GM23338 (cell line): ENCODE measurements at places on chromosomes 7 and 10. TPM values are rescaled to one million over a fixed set of nuclear protein-coding genes. Genes with fewer than 3 reads are reported as not detected.

DNA sequence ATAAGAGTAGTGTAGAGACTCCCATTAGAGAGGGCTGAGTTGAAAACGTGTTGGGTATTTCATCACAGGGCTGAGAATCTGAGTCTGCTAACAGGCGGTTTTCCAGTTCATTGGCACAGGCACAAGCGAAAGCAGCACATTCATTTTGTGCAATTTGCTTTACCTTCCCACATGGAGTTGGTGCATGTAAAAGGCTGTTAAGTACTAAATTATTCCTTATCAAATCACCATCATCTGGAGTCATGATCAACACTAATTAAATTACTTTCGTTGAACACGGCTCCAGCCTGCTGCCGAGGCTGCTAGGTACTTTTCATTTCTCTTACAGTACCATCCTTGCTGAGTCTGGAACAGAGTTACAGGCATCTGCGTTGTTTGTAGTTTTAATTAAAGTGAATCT lies 43.8 kb downstream of the ETV1 start:
- no peak overlapping the region for H3K27ac ChIP-seq
- no peak for DNase-seq
- H3K27me3 ChIP-seq, result no peaks in the 10 kb centered on the region
- no peak overlapping the region for H3K4me3 ChIP-seq

HECW1 gene
- 19.2 and 21.8 TPM in 2 replicates for total RNA-seq

DNA sequence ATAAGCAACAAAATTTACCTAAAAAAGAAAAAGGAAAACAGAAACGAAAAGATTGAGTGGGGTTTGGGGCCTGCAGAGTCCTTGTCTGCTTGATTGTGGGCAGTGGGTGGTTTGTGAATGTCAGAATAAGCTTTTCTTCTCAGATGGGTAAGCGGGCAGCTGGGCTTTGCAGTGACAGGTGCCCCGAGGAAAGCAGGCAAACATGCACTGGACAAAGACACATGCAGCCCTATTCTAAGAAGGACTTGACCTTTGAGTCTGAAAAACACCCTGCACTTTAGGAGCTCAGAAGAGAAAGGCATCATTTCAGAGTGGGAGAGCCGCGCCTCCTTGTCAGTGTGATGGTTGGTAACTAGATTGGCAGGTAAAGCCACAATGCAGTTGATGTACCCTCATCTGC lies 562.7 kb downstream of the PTPRN2 start:
- no peaks in the 10 kb centered on the region; the same call in 1 of the 2 replicates for H3K36me3 ChIP-seq
- H3K27me3 ChIP-seq, result no peaks in the 10 kb centered on the region
- H3K4me3 ChIP-seq, result no peak overlapping the region

MACROH2A2 gene
- 16.2 and 17.6 TPM in 2 replicates for total RNA-seq

DNA sequence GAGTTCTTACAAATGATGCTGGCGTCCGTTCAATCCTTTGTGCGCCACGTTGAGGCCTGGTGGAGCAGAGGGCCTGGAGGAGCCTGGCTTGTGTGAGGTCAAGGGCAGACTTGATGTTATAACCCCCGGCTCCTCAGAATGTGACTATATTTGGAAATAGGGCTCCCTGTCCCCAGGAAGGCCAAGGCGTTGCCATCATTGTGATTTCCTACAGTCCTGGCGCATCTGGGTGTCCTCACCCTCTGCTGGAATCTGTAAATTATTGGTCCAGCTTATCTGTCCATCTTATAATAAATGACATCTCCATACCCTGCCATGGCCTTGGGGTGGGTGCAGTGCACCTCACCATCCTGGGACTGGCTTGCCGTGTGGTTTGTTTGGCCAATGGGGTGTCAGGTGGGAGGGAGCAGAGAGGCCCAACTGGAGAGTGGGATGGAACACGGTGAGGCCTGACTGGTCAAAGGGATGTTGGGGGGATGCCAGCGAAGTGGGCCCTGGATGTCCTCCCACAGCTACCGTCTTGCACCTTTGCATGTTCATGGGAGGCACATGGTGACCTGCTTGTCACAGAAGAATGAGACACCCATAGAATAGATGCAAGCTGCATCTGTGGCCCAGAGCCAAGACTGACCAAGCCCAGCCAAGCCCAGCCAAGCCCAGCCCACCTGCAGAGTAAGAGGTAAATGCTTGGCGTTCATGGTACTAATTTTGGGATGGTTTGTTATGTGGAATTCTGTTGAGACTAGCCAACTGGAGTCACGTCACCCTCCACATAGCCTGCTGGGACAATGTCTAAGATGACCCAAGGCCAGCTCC lies 11.1 kb upstream of the LRRC27 start:
- DNase-seq, result no peak
- no peak overlapping the region for H3K4me3 ChIP-seq
- H3K4me1 ChIP-seq, result no peaks in the 10 kb centered on the region
- no peaks in the 10 kb centered on the region for H3K27me3 ChIP-seq
- no peaks in the 10 kb centered on the region for H3K36me3 ChIP-seq

DNA sequence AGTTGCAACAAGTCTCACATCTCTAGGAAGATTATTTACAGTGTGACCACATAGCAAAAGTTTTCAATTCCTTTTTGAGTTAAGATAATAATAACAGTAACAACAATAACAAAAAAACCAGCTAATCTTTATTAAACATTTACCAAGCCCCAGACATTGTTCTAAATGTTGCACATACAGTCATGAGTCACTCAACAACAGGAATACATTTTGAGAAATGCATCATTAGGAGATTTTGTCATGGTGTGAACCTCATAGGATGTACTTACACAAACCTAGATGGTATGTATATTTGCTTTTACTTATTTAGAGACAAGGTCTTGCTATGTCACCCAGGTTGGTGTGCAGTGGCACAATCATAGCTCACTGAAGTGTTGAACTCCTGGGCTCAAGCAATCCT lies 52.0 kb downstream of the SPAM1 start:
- H3K27ac ChIP-seq, result no peak overlapping the region
- no peaks in the 10 kb centered on the region for H3K27me3 ChIP-seq
- H3K36me3 ChIP-seq, result 0 out of 2 replicates have a peak, but pooled peaks cover 5% of the 10 kb centered on the region
- no peak for DNase-seq
- H3K4me1 ChIP-seq, result no peaks in the 10 kb centered on the region
- no peak overlapping the region for H3K4me3 ChIP-seq

DNA sequence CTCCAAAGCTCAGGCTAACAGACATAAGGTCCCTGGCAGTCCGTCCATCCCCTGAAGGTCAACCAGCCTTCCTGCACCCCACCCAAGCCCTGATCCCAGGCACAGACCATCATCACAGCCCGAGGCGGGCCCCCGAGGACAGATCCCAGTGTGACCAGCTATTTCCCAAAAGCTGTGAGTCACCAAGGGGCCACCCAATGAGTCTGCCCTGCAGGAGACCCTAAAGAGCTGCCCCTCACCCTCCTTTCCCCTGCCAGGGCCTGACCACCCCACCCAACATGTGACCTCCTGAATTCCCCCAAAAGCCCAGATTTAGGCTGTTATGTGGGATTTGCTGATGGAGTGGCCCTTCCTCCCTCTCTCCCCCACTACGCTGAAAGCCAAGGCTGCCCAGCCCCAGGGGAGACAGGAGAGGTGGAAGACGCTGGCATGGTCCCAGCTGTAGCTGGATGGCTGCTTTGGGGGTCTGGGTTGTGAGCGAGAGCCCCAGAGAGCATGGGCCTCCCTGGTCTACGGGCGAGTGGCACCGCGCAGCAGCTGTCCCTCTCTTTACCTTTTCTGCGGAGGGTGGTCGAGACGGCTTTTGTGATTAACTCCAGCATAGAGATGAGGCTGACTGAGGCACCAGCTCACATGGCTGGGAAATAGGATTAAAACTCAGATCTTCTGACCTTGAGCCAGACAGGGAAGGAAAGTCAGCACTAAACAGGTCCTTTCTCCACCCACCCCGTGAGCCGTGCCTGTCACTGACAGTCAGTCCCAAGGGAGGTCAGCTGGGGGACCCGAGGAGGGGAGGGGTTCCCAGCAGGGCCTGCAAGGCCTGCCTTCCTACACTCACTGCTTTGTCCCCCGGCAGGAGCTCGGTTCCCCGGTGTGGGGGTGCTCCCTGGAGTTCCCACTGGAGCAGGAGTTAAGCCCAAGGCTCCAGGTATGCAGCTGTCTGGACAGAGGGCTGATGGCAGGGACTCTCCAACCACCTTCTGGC lies 16.7 kb downstream of the ELN start:
- no peak overlapping the region for H3K4me3 ChIP-seq
- peaks cover 4% of the 10 kb centered on the region; the same call in 1 of the 2 replicates for H3K4me1 ChIP-seq
- no peak for DNase-seq
- no peaks in the 10 kb centered on the region for H3K27me3 ChIP-seq

DNA sequence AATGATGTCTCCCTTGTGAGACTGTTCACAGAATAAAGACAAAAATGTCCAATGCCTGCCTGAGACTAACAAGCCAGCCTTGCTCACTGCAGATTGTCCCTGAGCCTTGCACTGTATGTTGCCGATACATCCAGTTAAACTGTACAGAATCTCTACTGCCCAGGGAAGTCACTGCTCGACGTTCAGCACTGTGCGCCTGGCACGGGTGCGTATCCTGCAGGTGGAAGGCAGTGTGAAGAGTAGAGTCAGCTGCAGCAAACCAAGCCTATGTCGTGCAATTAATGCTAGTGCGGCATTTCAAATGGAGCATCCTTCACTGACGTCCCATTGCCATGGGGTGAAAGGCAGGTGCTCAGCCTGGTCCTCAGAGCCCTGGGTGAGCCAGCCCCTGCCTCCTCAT lies 132.9 kb downstream of the TNS3 start:
- H3K4me1 ChIP-seq, result no peaks in the 10 kb centered on the region
- H3K36me3 ChIP-seq, result no peaks in the 10 kb centered on the region
- no peaks in the 10 kb centered on the region for H3K27me3 ChIP-seq
- DNase-seq, result no peak
- no peak overlapping the region for H3K27ac ChIP-seq

DNA sequence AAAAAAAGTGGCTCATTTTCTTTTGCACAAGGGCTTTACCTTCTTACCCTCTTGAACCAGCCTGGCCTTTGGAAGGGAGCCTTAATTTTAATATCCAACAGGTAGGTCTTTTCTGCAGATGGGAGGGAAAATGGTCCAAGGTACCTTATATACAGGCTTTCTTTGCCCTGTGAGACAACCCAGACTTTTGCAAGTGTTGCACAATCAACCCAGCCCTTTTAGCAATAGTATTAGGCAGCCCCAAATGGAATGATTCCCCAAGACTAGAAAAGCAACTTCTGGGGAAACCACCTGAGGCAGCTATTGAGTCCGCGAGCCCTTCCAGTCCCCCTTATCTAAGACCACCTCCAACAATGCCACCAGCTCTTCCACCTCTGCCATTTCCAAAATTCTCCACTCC lies 1138.3 kb downstream of the XPNPEP1 start:
- DNase-seq, result no peak
- no peaks in the 10 kb centered on the region for H3K27me3 ChIP-seq
- no peak overlapping the region for H3K4me3 ChIP-seq
- no peak overlapping the region for H3K27ac ChIP-seq
- no peaks in the 10 kb centered on the region for H3K4me1 ChIP-seq
- H3K36me3 ChIP-seq, result 0 out of 2 replicates have a peak, but pooled peaks cover 3% of the 10 kb centered on the region

GRCh38 chr10:98886686-98887085 lies 349.0 kb downstream of the HPSE2 start:
- H3K36me3 ChIP-seq, result no peaks in the 10 kb centered on the region
- no peak overlapping the region for H3K4me3 ChIP-seq
- no peaks in the 10 kb centered on the region for H3K27me3 ChIP-seq
- DNase-seq, result no peak
- H3K4me1 ChIP-seq, result no peaks in the 10 kb centered on the region

DNA sequence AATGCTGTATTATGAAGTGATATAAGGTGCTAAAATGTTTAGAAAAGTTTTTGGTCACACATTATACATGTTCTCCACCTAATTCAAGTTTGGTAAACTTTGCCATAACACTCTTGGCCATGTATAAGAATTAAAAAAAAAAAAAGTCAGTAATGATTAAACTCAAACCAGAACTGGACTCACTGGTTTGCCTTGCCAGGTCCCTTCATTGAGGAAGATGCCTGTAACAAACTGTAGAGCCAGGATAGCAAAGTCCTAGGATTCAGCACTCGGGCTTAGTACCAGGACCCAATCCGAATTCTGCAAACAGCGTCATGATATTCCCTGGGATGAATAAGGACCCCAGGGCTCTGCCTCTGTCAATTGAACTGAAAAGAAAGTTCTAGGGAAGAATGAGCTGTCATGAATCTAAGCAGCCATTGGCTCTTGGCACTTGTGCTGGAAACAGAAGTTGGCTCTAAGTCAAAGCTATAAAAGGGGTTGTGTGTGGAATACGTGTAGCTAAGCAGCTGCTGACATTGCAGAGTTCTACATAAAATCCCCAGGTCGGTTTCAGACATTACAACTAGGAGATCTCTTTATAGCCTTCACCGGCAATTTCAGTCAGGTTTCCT lies 216.9 kb downstream of the C7orf25 start:
- peaks cover 8% of the 10 kb centered on the region; the same call in 1 of the 2 replicates for H3K4me1 ChIP-seq
- no peak for DNase-seq
- H3K27me3 ChIP-seq, result no peaks in the 10 kb centered on the region

GRCh38 chr10:78757344-78757925 lies 311.3 kb upstream of the ZMIZ1 start:
- H3K36me3 ChIP-seq, result no peaks in the 10 kb centered on the region
- no peak overlapping the region for H3K27ac ChIP-seq
- DNase-seq, result no peak
- H3K4me1 ChIP-seq, result no peaks in the 10 kb centered on the region; the same call in 1 of the 2 replicates
- H3K27me3 ChIP-seq, result no peaks in the 10 kb centered on the region
- no peak overlapping the region for H3K4me3 ChIP-seq

DNA sequence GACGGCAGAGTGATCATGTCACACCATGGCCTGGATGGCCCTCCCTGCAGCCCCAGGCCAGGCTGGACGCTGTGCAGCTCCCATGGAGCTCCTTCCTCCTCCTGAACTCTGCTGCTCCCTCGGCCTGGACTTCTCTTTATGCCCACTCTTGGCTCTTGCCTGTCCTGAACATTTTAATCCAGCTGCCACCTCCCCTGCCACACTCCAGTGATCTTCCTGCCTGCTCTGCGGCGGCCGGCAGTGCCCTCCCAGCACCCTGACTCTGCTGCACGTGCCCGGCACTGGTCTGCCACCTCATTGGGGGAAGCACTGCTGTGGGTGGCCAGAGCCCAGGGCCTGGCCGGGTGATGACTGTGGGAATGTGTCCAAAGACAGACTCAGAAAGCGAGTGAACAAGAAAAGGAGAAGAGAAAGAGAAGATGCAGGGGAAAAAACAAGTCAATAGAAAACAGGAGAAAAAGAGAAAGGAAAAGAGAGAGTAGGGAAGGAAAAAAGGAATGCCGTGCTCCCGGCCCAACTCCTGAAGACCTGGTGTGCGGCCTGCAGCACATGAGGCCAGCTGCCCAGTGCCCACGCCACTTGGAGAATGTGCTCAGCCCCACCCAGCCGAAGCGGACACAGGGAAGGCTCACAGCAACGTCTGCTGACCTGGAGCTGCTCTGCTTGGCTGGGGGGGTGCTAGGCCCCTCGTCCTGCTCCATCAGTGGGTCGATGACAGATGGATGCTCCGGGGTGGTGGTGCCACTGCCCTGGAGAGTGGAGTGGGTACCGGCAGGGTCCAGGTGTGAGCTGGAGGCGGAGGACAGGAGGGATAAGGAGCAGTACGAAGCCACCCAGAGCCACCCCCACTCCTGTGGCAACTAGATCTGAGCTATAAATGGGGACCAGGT lies 115.9 kb downstream of the DLG5 start:
- no peak for DNase-seq
- 0 out of 2 replicates have a peak, but pooled peaks cover 6% of the 10 kb centered on the region for H3K36me3 ChIP-seq
- H3K27me3 ChIP-seq, result no peaks in the 10 kb centered on the region

NYAP1 gene
- total RNA-seq, result 2.3 and 4.9 TPM in 2 replicates

- H3K27ac ChIP-seq, result no peak overlapping the region
- H3K27me3 ChIP-seq, result no peaks in the 10 kb centered on the region
- H3K4me3 ChIP-seq, result no peak overlapping the region
- no peaks in the 10 kb centered on the region for H3K4me1 ChIP-seq
- no peaks in the 10 kb centered on the region for H3K36me3 ChIP-seq
These were observed 105.0 kb downstream of the PHTF2 start for GRCh38 chr7:77903597-77903996.

- H3K27me3 ChIP-seq, result no peaks in the 10 kb centered on the region
- DNase-seq, result no peak
- no peak overlapping the region for H3K27ac ChIP-seq
- H3K4me1 ChIP-seq, result peaks cover 44% of the 10 kb centered on the region
These were observed 5.2 kb downstream of the DLG5 start for GRCh38 chr10:77921395-77921794.
